Activated T-helper 1 cell treated with anti-CD3 and anti-CD28 coated beads, Interleukin-2, amount 50 U/mL, for 16 hours (primary cell): ENCODE measurements at places on chromosomes 6 and 20.

- DNase-seq: no peak
Measured at GRCh38 chr6:164106345-164106769, 691.8 kb downstream of the QKI start.

- DNase-seq: no peak
Measured at GRCh38 chr20:32252189-32252588, 25.3 kb upstream of the KIF3B start.

DNA sequence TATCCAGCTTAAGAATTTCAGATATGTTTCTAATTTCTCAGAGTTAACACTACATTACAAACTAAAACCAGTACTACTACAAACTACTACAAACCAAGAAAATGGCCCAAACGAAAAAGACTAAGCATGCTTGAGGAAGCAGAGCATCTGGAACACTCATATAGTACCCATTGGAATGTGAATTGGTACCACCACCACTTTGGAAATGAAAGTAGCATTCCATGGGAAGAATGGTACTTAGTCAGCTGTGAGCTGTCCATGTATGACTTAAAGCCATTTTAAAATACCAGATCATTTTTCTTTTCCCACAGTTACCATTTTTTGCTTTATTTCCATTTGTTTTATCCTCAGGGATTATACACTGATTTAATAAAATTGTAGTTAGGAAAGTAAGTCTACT is 30.5 kb downstream of the FBXO9 start:
- DNase-seq: no peak

DNA sequence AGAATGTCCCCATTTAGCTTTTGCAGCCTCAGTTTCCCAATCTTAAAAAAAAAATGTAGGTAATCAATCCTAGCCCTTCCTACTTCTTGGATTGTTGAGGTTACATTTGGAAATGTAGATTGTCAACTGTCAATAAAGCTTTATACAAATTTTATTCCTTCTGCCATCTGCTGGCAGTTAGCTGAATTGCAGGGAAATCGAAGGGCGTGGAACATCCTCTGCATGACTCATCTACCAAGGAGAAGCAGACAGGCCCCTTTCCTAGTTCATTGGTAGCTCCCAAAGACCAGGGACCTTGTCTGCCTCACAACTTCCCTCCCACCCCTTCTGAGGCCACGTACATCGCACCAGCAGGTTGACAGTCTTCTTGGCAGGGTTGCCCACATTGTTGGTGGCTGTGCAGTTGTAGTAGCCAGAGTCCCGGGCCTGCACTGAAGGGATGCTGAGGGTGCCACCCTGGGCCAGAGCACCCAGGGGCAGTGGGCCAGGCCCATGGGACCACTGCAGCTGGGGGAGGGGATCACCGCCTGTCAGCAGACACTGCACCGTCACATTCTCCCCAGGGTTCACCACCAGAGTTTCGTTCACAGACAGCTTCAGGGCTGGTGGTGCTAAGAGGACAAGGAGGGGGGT is 43.6 kb downstream of the MDGA1 start:
- no peak for DNase-seq

DNA sequence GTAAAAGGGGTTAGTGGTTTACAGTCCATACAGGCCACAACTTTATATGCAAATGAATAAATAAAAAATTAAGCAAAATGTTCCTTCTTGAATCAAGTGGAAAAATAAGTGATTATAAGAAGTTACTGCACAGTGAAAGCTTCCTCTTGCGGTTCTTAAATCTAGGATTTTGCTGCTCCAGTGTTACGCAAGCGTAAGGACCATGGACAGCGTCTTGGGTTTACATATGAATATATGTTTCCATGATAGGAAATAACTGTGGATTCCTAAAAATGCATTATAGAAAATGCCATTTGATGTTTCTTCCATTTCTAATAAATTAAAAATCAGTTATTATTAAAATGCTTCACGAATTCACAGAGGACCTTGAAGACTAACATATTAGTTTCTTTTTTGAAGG is 176.6 kb upstream of the POU3F2 start:
- no peak for DNase-seq

- no peak for DNase-seq
Measured at GRCh38 chr6:90982051-90982450, 395.2 kb upstream of the MAP3K7 start.

DNA sequence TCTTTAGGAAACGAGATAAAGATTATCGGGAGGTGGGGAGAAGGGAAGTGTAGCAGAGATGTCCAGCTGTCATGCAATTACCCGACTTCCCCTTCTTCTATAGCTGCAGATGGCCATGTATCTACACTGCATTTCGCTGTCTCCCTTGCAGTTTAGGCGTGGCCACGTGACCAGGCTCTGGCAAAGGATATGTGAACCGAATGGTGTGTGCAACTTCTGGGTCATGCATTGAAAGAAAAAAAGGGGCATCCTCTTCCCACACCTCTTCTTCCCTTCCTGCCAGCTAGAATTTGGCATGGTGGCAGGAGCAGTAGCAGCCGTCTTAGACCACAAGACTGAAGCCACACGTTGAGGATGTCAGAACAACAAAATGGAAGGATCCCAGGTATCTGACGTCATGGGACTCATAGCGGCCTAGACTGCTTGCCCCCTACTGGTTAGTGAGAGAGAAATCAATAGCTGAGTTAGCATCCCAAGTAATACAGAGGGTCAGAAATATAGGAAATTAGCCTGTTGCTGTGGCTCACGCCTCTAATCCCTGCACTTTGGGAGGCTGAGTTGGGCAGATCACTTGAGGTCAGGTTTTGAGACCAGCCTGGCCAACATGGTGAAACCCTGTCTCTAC is 32.8 kb downstream of the TCF15 start:
- no peak for DNase-seq

- no peak for DNase-seq
Measured at GRCh38 chr6:78199044-78199443, 546.2 kb downstream of the MEI4 start.

GRCh38 chr6:156846845-156847599 is 69.8 kb downstream of the ARID1B start:
- DNase-seq: no peak

GRCh38 chr20:43372051-43372450 is 85.6 kb upstream of the SRSF6 start:
- no peak for DNase-seq

GRCh38 chr6:119197271-119197670 is 118.8 kb upstream of the FAM184A start:
- no peak for DNase-seq

- no peak for DNase-seq
Measured at GRCh38 chr6:143700684-143701348, 23.1 kb downstream of the PHACTR2 start.

GRCh38 chr6:170485159-170485558 is 67.9 kb downstream of the PSMB1 start:
- no peak for DNase-seq

DNA sequence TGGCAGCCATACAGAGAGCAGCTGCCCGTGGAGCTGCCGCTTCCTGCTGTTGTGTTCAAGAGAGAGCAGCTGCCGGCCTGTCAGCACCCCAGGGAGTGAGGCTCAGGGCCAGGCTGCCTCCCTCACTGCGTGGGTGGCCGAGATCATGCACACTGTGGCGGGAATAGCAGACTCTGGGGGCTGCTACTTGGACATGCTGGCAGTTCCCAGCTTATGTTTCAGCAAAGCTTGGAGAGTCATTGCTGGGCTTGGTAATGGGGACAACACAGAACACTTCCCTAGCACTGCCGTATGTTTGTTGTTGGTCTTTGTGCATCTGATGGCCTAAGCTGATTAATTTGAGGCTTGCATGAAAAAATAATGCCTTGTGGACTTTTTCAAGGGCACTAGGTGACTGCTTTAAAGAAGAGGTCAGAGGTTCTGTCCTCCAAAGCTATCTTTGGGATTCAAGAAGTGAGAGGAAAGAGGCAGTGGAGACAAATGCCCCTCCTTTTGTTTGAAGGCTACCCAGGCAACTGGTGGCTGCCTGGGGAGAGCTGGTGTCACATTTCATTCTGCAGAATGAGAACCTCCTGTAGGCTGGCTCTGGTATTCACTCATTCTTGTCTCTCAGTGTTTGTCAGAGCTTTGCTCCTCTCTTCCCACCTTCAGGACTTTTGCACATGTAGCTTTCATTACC is 18.8 kb downstream of the MRAP2 start:
- no peak for DNase-seq

DNA sequence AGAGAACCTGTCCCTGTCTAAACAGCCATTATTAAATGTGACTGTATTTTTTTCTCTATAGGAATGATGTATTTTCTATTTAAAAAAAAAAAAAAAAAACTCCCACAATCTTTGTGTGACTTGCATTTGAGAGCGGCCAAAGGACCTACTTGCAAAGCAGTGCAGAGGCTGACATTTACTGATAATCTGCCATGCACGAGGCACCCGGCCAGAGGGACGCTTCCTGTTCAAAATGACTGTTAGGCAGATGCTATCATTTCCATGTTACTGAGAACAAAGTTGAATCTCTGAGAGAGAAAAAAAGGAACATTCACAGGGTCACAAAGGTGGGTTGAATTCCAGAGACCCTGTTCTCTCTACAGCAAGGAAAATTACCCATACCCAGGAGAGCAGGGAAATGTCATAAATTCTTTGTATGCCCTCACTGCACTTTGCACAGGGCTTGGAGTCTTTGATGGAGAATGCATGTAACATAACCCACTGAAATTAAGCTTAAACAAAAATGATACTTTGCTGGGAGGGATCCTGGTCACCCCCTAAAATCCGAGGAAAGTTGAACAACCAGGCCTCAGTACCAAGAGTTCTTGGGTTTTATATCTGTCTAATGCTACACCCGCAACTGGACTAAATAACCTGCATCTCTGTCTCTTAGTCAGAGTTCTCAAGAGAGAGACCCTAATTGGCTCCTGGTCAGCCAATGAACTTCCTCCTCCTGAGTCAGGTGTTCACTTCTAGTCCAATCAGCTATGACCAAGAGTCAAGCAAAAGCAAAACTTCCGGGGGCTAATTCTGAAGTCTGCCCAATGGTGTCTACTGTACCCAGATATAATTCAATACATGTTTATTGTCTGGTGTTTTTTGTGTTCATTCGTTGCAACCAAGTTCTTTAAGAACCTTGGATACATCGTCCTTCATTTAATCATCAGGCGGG is 61.2 kb downstream of the GCLC start:
- no peak for DNase-seq

- DNase-seq: no peak
Measured at GRCh38 chr6:136212608-136213007, 37.5 kb downstream of the MTFR2 start.

DNA sequence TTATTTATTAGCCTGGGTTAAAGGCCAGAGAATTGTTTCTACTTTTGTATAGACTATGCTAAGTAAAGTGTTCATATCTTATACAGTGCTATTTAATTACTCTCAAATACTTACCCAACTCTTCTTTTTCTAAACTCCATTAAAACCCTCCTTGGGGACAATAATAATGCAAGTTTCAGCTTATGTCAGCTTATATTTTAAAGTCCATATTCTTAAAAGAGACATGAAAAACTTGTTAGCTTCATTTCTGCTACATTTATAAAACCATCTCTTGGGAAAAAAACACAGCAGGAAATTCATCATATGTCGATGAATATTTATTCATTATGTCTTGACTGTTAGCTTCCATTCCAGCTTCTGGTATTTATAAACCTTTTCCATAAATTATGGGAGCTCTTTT is 71.9 kb upstream of the SDHAF4 start:
- DNase-seq: no peak

GRCh38 chr6:100176311-100176950 is 182.4 kb upstream of the MCHR2 start:
- no peak for DNase-seq

DNA sequence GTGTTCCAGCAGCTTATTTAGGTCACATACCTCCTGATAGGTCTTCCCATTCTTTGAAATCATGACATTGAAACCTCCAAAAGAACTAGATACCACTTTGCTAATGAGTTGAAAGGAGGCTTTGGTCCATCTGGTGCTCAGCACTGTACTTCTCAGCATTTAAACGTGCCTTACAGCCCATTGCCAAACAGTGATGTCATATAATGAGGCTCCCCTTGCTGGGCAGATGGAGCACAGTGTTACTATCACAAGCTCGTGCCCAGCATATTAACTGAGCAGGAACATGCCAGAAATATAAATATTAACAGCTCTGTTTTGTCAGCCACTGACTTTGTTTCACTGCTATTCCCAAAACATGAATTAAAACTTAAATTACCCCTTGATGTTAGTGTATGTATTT is 25.5 kb upstream of the MAPK13 start:
- DNase-seq: no peak

DNA sequence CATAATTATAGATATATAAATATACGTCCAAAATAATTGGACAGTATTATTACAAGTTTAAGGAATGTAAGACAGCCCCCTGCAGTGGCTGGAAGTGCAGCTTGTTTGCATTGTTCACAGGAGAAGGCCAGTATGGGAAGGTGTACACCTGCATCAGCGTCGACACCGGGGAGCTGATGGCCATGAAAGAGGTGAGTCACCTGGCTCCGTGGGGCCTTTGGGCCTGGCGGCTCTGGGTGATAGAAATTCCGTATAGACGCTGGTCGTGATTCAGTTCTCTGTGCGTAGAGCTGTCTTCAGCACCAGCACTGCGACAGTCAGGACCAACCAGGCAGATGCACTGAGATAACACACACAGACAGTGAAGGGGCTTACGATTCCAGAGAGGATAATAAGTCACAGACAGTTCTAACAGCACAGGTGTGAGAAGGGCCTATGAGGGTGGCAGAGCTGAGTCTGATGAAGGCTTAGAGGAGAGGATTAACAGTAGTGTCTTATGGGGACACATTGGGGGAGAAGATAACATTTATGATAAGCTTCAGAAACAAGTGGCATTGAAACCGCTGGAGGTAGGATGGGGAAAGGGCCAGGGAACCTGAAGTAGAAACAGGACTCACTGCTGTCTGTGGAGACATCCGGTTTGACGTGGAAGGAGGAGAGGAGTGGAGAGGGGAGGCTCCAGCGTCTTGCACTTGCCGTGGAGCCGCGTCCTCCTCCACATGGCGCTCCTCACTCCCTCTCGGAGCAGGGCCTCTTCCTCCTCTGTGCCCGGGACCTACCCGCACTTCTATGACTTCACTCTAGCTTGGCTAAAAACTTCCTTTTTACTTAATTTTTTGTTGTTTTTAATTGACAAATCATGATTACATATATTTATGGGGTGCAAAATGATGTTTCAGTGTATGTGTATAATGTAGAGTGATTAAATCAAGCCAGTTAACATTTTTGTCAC is 116.5 kb downstream of the MAP3K4 start:
- no peak for DNase-seq

GRCh38 chr6:147870506-147871110 is 362.1 kb downstream of the SAMD5 start:
- no peak for DNase-seq

- no peak for DNase-seq
Measured at GRCh38 chr6:125258651-125259353, 43.0 kb downstream of the HDDC2 start.
